ENCODE measurements at places on chromosomes 7 and 10.

DNA sequence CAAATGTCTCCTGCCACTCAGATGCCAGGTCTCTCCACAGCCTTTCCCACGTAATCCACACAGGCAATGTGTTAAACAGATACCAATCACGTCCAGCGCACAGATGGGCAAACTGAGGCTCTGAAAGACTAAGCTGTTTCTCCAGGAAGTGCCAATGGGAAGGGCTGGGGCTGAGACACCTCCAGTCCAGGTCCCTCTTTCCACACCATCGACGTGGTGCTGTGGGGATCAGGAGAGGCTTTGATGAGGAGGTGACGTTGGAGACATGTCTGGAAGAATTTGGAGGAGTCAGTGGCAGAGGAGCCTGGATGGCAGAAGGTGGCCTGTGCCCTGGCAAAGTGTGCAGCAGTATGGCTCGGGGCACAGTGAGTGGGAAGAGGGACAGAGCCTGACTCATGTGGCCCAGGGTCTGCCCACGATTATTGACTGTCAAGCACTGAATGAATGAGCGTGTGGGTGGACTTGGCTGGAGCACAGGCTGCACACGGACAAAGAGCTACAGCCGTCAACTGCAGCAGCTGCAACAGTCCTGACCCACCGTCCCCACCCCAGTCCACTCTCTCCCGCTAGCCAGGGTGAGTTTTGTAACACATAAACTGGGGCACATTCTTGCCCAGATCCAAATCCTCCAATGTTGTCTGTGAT lies 40.8 kb upstream of the HSPA12A start:
- DNase-seq: no peak

DNA sequence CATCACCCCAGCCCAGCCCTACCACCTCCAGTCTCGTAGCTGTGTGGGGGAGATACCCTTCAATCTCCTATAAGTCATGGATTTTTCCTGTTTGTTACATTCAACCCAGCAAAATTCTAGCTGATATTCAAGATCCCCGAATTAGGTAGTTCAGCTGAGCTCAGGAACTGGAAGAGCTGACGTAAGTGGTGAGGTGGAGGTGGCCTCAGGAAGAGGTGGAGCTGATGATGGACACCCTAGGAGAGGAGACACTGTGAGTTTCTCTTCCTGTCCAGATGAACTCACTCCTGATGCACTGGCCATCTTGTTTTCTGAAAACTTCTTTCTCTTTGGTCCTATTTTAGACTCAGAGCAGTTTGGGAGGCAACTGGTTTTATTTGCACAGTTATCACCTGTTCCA lies 90.5 kb upstream of the PITRM1 start:
- no peak for DNase-seq

DNA sequence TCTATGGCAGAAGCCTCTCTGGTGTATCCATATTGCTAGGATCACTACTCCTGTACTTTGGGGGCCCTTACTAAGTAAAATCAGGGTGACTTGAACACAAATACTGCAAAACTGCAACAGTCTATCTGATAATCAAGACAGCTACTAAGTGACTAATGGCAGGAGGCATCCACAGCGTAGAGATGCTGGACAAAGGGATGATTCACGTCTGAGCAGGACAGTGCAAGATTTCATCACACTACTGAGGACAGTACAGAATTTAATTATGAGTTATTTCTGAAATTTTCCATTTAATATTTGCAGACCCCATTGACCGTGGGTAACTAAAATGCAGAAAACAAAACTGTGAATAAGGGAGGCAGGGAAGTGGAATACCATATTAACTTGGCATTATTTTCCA lies 10.4 kb downstream of the CUL2 start:
- no peak for DNase-seq

DNA sequence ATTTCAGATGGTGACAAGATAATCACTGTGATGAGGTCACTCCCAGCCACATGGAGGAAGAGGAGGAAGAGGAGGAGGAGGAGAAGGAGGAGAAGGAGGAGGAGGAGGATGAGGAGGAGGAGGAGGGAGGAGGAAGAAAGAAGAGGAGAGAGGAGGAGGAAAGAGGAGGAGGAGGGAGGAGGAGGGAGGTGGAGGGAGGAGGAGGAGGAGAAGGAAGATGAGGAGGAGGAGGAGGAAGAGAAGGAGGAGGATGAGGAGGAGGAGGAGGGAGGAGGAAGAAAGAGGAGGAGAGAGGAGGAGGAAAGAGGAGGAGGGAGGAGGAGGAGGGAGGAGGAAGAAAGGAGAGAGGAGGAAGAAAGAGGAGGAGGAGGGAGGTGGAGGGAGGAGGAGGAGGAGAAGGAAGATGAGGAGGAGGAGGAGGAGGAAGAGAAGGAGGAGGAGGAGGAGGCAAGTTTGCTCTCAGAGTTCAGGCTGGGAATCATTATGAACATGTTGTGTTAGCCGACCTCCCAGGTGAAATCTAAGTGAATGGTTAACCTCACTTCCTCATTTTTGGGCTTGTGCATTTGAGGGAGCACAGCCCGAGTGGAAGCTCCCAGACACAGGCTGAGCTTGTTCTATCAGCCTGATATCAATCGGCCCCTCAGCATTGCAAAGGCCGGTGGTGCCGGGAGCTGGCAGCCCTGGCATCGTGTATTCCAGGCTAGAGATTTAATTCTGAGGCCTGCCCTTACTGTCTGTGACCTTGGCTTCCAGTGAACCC lies 236.2 kb upstream of the PITRM1 start:
- no peak for DNase-seq

DNA sequence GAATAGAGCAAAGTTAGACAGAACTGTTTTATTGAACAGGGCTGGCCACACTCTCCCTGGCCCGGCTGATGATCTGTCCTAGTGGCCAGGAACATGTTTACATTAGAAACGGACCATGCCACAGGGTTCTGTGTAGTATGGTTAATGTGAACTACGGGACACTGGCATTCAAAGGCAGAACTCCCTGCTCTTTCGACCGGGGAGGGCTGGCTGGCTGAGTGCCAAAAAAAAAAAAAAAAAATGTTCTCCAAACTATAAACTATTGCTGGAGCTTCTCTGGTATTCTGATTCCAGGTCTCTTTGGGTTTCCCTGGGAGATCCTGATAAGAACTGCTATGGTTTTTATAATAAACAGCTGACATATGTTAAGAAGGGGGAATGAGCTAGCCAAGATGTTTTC lies 1262.6 kb upstream of the SORCS1 start:
- no peak for DNase-seq

- DNase-seq: no peak
Measured at GRCh38 chr7:90988996-90989765, 275.1 kb upstream of the FZD1 start.

- DNase-seq: no peak
Measured at GRCh38 chr10:71244431-71245419, 32.4 kb downstream of the UNC5B start.

- no peak for DNase-seq
Measured at GRCh38 chr10:58588673-58589265, 76.1 kb downstream of the BICC1 start.

- DNase-seq: no peak
Measured at GRCh38 chr10:112208997-112209396, 25.4 kb upstream of the GPAM start.

DNA sequence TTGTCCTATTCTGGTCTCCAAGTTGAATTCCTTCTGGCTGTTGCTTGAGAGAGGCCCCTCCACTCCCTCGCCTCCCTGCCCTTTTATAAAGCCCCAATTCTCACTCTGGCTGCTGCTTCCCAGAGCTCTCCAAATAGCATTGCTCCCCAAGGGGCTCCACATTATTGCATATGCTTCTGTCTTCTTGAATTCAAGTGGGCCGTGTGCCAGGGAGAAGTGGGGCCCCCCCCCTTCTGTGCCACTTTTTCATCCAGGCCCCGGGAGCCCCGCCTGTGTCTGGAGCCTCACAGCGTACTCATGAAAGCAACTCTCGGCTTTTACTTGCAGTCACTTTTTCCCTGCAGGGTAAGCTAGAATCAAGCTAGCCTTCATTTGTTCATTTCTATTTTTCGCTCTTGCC lies 265.1 kb downstream of the CCSER2 start:
- no peak for DNase-seq

DNA sequence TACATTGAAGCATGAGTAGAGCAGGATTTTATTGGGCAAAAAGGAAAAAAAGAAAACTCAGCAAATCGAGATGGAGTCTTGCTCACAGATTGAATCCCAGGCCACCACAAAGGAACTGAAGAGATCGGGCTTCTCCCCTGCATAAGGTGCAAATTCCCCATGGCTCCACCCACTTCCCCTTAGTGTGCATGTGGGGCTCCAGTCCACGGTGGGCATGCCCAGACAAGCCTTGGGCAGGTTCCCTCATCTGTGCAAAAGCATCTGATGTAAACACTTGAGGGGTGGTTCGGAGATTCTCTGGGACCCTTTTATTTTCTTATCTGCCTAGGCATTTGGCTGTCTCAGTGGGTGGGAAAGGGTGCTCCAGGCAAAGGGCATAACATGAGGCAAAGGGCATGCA lies 150.7 kb downstream of the CFTR start:
- DNase-seq: no peak

DNA sequence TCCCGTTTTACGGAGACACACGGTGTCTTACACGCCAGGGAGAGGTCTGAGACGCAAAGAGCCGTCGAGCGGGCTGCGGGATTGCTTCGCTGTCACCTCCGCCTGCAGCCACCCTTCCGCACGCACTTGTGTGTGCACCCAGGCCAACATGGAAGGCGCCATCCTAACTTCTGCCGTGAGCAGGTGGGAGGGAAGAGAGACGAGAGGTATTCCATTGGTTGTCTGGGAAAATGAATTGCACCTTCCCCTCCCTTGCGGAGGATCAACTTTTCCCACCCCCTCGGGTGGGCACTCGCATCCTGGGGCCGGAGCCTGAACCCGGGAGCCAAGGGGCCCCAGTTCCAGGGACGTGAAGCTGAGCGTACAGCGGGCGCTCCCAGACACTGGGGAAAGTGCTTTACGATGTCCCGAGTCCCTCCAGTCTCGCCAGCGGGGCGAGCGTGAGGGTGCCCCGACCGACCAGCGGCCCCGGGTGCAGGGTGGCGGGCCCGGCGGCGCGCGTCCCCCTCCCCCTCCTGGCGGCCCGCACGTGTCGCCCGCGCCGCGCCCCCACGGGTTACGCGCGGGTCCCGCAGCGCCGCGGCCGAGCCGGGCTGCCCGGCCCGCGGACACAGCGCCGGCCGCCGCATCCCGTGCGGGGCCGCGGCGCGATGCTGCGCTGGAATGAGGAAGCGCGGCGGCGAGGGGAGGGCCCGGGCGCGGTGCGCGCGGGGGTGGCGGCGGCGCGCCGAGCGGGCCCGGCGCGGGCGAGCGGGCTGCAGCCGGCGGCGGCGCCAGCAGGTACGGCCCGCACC lies 984 bp upstream of the IKZF1 start:
- no peak for DNase-seq

DNA sequence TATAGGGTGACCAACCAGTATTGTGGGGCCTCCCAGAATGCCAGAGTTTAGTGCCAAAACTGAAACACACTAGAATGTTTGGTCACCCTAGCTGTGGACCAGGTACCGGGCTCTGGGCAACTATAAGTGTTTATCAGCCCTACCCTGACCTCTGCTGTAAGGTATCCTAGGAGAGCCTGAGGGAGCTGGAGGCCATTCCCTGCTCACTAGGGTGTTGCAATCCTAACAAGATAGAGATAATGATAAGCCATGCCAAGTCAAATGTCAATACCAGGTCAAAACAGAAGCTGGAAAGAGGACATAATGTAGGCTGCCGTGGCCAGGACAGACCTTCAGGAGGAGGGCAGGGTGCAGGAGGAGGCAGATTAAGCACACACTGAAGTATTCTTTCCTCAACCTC lies 151.8 kb downstream of the KCNMA1 start:
- DNase-seq: no peak

- DNase-seq: no peak
Measured at GRCh38 chr7:3888096-3888495, 587.0 kb downstream of the SDK1 start.

GRCh38 chr10:35331894-35332640 lies 4.2 kb upstream of the CCNY start:
- DNase-seq: no peak

DNA sequence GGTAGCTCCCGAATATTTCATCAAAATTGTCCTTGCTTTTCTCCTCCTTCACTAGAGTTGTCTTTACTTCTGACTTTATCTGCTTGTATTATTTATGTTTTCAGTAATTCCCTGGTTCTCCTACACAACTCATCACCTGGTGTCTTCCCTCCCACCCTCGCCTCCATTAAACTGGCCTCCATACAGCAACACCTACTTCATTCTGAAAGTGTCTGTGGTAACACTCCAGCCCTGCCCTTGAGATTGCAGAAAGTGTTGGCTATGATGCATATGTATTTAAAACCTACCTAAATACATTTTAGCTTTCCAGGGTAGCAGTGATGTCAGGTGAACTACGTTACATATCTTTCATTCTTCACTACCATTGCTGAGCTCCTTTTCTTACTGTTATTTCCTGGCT lies 833.3 kb upstream of the LRRN3 start:
- DNase-seq: no peak

- DNase-seq: no peak
Measured at GRCh38 chr7:151125470-151125845, 39.2 kb downstream of the AGAP3 start.

- DNase-seq: no peak
Measured at GRCh38 chr7:26278770-26279169, 12.9 kb upstream of the SNX10 start.

DNA sequence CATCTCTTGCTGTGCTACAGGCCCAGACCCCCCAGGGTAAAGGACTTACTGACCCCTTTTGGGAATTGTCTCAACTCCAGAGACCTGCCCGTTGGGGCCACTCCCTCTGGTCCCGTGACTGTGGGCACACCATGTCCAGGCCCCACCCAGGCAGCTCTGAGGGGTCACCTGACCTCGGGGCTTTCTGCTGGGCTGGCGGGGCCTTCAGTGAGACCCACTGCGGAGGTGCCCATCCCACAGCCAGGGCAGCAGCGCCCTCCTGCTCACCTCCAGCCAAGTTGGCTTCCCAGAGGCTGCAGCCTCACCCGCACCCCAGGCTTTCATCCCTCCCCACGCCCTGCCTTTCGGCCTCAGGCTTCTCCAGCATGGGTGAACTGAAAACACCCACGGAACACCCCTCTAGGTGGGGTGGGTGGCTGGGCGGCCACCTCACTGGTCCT lies 147.2 kb downstream of the DNAJB6 start:
- no peak for DNase-seq

DNA sequence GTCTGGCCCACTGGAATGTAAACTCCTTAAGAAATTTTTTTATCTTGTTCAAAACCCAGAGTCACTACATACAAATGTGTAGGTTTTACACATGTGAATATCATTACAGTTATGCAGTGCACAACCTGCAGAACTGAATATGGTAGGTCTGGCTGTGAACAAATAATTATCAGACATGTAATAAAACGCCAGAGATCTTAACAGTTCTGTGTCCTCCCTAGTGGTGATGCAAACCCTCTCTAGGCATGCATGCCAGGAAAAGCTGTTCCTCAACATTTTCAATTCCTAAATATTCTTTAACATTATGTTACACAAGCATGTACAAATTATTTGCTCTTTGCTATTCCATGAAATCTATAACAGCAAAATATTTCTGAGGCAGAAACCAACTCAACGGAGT lies 124.6 kb downstream of the IMMP2L start:
- no peak for DNase-seq

DNA sequence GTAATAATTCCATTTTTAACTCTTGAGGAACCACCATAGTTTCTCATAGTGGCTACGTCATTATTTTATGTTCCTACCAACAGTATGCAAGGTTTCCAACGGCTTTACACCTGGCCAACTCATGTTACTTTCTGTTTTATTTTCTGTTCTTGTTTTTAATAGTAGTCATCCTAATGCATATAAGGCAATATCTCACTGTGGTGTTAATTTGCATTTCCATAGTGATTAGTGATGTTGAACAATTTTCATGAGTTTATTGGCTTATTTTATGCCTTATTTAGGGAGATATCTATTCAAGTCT lies 465.5 kb upstream of the KLF6 start:
- no peak for DNase-seq

GRCh38 chr10:17007418-17007770 lies 122.2 kb downstream of the CUBN start:
- no peak for DNase-seq
